ENCODE measurements at places on chromosomes 13 and 19.

DNA sequence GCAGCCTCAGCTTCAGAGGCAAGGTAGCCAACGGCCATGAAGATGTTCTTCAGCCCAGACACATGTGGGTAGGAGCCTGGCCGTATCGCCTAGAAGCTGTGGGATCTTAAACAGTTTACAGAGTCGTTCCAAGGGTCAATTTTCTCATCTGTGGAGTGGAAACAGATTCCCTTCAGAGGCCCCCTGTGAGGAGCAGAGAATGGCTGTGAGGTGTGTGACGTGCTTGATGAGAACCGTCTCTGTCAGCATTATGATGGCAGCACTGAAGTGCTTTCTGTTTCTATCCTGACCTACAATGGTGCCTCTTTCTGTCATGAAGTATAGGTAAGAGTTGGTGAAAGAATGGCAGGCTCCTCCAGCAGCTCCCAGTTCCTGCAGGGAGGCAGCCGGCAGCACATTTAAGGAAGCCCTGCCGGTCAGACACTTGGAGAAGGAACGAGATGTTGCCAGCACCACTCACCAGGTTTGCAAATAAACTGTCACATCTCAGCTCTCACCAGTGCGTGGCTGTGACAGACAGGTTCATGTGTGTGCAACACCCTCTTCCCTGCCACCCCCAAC, 277.3 kb downstream of the FOXO1 start:
- no peak for DNase-seq

DNA sequence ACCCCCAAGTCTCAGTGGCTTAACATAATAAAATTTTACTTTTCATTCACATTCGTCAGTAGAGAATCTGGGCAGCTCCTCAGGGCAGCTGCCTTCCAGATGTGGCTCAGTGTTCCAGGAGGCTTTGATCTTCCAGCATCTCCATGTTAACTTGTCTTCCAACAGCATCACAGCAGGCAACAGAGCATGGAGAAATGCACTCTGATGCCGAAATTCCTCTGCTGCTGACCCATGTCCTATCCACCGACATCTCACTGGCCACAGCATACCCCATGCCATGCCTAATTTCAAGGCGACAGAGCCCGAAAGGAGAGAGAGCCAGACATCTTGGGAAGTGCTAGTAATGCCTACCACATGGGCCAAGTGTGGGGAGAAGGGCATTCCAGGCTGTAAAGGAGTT, 64.9 kb upstream of the MEDAG start:
- DNase-seq, result no peak

DNA sequence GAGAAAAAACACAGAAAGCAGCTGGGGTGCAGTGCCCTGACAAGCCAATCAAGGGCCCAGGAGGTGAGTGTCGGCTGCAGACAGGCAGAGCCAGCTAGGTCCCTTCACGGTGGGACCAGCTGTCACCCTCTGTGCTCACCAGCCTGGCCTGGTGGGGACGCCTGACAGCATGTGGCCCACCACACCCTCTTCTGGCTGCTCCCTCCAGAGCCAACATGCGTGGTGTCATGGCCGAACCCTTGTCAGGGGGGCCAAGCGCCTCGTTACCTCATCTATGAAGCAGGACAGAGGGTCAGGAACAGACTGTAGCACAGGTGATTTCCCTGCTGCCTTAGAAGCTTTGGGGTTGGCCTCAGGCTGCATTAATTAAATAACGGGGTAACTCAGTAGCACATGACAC, 40.0 kb upstream of the ISYNA1 start:
- no peak for DNase-seq

DNA sequence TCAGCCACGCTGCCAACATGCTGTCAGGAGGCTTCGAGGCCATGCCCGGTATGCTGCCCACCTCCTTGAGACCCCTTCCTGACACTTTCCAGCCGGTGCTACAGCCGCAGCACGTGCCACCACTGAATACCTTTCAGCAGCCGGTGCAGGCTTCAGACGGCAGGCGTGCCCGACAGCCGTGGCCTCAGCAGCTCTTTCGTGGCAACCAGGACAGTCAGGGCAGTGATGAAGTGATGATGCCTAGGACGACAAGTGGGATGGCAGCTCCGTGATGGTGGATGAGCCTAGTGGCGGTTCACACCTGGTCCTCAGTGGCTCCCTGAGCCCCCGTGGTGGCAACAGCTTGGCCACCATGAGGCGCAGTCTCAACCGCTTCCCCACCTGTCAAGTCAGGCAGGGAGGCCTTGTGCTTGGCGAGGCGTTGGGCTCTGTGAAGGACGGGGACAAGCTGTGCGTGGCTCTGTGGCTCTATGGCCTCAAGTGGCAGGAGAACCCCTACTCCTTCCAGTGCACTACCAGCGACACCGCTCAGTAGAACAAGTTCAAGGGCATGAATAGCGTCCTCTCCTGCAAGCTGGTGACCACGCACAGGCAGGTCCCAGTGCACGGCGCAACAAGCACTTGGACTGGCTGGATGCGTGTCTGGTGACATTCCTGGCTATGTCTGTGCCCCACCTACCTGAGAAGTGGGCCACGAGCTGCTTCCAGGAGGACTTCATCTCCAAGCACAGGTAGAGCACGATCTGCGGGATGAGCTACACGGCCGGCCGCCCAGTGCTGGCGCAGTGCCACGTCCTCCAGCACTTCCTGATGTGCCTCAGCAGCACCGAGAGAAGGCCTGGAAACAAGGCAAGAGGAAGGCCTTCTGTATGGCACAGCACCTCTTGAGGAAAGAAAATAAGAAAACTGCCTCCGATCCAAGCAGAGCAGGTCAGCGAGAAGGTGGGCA, 18.2 kb upstream of the ZNF14 start:
- DNase-seq, result no peak

DNA sequence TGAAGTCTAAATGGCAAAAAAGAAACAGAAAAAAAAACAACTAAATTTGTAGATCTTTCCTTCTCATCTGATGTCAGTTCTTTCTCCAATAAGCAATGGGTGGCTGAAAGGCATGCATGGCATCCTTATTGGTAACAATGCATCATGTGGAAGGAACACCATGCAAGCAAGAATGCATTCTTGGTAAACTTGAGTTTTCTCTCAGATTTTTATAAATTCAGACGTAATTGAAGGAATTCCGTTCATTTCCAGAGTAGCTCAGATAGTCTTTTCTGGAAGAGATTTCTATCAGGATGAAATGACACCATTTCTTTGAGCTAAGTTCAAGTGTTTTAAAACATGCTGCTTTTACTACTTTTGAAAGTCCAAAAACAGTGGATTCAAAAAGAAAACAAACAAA, 373.0 kb downstream of the COG6 start:
- no peak for DNase-seq

GRCh38 chr19:35797663-35798062, 15.0 kb downstream of the PRODH2 start:
- no peak for DNase-seq

GRCh38 chr19:48625891-48626327, 6.6 kb downstream of the SPHK2 start:
- no peak for DNase-seq

- DNase-seq, result no peak
These were observed 39.6 kb downstream of the ATP11A start for GRCh38 chr13:112729408-112729807.

GRCh38 chr19:41554907-41555306, 21.1 kb upstream of the CEACAM21 start:
- no peak for DNase-seq

- DNase-seq, result peak; percentile 84
These were observed at the start of gene ZNF626 for GRCh38 chr19:20661150-20661819. ZNF626 (minus strand) TSS chr19:20661571; CDS start chr19:20661446, 125 bp downstream.

DNA sequence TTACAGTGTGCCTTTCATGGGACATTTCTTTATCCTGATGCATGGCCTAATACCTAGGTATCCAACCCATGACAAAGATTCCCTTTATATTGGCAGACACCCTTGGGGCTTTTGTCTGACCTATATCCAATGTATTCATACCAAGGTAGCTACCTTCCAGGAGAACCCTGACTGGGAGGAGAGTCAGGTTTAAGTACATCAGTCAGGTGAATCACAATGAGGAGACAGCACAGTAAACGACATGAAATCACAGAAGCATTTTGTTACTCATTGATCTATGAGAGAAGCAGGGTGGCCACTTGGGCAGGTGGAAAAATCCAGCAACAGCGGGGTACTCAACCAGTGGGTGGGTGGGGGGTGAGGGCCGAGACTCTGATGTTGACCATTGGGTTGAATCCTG, 527.4 kb upstream of the ATXN8OS start:
- DNase-seq, result no peak

GRCh38 chr19:18725841-18726770, 42.6 kb downstream of the CRTC1 start:
- no peak for DNase-seq

- no peak for DNase-seq
These were observed 3.8 kb downstream of the CNOT3 start for GRCh38 chr19:54141356-54141755.
